Stimulated activated CD4-positive, alpha-beta T cell treated with anti-CD3 and anti-CD28 coated beads, TNF-alpha, amount 100 ng/mL, for 1 hour (primary cell): ENCODE measurements at places on chromosomes 4 and X.
A peak's percentile ranks its signal among the peaks of the same experiment; 100 is the strongest.

DNA sequence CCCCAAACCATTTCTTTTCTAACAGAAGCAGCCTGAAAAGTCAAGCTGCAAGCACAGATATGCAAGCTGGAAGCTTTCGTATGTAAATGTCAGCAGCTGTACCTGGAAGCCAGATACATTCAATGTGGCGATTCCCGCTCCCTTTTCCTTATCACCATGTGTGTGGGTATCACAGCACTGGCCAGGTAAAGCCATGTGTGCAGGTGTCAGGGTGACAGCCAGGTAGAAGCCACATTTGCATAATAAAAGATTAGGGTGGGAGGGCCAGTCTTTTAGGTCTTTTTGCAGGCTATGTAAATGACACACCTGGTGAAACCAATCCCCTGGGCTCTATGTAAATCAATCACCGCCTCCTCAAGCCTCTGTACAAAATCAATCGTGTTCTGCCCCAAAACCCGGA, 50.1 kb downstream of the RXFP1 start:
- no peak for DNase-seq

- DNase-seq, result no peak
Observed at GRCh38 chrX:39818750-39819149, 279.0 kb downstream of the BCOR start.

- no peak for DNase-seq
Observed at GRCh38 chrX:86171366-86171765, 23.1 kb downstream of the DACH2 start.

- DNase-seq, result no peak
Observed at GRCh38 chr4:151297170-151297569, 20.2 kb downstream of the PRSS48 start.

DNA sequence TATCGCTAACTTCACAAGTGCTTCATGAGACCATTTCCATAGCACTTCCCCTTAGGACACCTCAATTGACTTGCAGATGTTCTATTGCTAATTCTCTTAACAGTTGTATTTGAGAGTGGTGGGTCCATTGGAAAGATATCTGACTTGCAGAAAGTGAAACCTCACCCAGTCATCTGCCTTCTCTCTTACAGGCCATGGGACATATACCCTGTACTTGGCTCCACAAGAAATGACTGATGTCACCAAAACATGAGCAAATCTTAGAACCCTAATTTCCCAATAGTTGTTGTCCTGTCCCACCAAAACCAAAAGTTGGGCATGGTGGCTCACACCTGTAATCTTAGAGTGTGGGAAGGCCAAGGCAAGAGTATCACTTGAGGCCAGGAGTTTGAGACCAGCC, 101.9 kb upstream of the MAML3 start:
- no peak for DNase-seq

DNA sequence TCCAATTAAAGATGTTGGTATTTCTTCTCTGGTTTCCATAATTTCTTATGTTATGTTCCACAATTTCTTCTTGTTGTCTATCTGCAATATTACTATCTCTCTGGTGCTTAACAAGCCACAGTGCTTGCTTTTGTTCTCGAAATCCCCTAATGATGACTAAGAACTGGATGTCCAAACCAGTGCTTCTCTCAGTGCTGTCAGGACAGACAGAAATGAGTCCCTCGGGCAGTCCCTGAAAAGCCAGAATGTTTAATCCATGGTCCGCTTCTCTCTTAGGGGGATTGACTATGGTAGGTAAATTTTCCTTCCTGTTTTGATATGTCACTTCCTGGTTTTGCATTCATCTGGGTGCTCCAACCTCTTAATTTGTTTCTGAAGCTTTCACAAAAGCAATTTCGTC, 321.6 kb upstream of the PCDH10 start:
- no peak for DNase-seq

- DNase-seq, result no peak
Observed at GRCh38 chr4:65893957-65894755, 223.9 kb upstream of the EPHA5 start.

- DNase-seq, result no peak
Observed at GRCh38 chr4:142347241-142347640, 498.9 kb downstream of the INPP4B start.

DNA sequence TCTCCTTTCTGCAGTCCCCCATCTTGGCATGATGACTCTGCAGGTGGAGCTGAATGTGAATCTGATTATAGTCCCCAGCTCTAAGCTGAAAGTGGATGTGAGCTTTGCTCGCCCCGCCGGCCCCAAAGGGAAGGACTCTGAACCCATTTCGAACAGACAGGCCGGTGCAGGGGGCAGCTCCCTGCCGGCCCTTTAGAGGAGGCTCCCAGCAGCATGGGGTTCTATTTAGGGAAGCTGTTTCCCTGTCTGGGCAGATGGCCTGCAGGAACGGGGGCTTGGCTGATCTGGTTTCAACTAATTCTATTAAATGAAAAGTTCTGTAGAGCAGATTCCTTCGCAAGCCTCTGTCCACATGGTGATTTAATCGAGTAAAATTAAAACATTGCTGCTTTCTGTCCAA, 104.8 kb upstream of the MSX1 start:
- no peak for DNase-seq

DNA sequence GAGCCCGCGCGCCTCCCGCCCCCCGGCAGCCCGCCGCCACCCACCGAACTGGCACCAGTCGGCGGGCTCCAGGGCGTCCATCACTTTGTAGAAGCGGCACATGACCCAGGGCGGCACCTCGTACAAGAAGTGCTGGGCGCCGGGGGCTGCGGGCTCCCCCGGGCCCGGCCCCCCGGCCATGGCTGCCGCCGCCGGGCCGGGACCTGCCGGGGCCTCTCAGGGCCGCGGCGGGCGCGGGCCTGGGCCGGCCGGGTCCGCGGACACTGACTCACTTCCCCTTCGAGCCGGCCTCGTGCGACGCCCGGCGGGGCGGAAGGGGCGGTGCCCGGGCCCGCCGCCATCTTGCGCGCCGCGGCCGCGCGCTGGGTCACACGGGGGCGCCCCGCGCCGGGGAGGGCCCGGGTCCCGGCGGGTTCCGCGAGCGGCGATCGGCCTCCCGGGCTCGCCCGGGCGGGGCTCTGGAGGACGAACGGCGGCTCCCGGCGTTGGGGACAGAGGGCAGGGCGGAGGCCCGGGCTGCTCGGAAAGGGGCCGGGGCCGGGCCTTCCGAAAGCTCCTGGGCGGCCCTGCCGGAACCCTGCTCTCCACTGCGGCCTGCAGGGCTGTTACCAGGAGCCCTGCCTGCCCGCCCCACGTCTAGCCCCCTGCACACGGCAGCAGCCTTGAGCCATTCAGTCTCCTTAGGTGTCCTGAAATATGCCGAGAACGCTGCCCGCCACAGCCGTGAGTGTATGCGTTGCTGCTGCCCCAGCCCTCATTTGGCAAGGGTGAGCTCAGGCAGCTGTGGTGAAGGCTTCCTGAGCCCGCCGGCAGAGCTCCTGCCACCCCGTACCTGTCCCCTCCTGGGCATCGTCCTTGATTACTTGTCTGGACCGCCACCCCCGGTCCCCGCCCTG, at the start of gene IRAK1:
IRAK1 (minus strand) TSS at position 270 of the 896 bp plus-strand sequence; CDS start at position 180, 90 bp downstream.
- DNase-seq, result peak; percentile 48

GRCh38 chrX:40065296-40066046, 32.3 kb downstream of the BCOR start:
- no peak for DNase-seq

GRCh38 chr4:94909645-94910044, 151.9 kb downstream of the BMPR1B start:
- no peak for DNase-seq

DNA sequence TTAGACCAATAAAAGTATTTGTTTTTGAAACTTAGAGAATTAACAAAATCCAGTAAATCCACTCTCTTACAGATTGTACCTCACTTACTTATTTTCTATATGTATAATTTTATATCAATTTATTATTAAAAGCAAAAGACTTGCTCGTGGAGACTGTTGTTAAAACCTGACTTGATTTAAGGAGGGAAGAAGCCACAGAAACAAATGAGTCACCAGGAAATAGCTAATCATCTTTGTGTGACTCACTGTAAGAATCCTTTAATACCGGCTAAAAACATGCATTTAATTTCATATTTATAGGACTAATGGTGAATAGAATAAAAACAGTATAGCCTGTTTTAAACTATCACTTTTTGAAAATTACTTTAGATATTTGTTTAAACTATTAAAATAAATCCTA, 29.9 kb upstream of the UBE2NL start:
- DNase-seq, result no peak

DNA sequence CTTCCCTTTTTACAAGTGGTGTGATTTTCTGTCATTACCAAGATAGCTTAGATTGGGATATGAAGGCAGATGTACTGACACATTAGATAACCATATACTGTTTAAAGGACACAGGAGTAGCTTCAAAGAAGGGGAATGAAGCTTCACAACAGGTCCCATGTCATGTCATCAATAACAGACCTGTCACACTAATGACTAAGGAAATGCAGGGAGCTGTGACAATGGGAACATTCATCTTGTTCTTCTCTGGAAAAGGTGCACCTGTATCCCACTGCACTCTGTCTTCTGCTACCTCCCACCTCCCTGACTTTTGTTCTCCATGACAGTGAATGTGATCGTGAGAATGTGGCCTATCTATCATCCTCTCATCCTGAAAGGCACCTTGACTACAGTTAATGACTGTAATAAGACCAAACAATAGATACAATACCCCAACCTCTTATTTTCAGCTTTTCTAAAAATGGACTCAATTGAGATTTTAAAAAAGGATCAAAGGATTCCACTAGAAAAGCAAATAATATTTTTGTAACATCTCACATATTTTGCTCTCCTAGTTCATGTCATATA, 472.5 kb downstream of the STPG2 start:
- no peak for DNase-seq

GRCh38 chr4:53023677-53024299, 161.7 kb downstream of the RASL11B start:
- DNase-seq, result no peak

DNA sequence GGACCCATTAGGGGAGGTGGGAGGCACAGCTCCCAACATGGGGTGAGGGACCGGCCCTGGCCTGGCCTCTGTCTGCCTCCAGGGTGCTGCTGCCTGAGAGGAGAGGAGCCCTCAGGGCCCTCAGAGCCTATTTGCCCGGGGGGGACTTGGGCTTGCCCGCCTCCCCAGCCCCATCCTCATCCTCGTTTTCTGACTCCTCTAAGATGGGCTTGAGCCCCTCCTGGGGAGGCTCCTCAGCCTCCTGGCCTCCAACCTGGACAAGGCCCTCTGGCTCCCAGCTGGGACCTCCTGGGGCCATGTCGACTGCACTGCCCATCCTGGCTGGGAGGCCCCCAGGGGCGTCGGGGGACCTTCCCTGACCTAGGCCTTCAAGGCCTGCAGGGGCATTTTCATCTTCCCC, 2.8 kb downstream of the PNMA6F start:
- no peak for DNase-seq

- DNase-seq, result no peak
Observed at GRCh38 chr4:114389070-114389685, 209.4 kb upstream of the UGT8 start.

GRCh38 chr4:26731351-26732035, 129.1 kb upstream of the STIM2 start:
- no peak for DNase-seq

- DNase-seq, result no peak
Observed at GRCh38 chr4:115660465-115660864, 547.0 kb upstream of the NDST4 start.

GRCh38 chr4:154478547-154478946, 13.1 kb downstream of the DCHS2 start:
- no peak for DNase-seq

DNA sequence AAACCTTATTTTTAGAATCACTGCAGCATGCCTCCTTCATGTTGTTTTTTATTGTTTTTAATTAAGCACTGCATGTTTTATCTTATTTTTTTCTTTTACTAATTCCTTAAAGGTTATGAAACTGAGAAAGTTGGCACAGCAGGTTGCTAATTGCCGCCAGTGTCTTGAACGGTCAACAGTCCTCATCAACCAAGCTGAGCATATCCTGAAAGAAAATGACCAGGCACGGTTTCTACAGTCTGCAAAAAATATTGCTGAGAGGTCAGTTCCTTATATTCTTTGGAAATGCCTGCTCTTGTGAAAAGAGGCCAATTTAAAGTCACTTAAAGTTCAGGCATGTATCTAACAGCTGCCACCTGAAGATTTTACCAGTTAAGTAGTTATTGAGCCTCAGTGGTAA, 76.8 kb downstream of the TEX13B start:
- DNase-seq, result no peak
